HFFc6 (cell line): ENCODE measurements at places on chromosomes 2 and 18.

DNA sequence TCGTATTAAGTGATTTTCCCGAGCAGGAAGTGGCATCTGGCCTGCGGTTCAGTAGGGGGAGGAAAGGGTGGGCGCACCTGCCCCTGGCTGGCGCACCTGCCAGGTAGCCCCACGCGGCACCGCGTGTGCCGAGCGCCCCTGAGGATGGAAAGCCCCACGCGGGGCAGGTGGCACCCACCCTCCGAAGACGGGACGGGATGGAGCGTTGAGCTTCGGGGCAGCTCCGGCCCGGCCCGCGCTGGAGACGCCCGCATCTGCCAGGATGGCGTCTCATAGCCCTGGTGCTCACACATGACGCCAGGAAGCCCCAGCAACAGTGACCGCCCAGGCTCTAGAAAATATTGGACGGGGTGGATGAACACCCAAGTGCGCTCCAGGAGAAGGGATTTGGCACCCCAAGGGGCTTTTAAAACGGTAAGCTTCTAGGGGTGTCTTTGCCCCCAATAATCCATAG lies 2.5 kb upstream of the NFATC1 start:
- DNase-seq = no peak

- DNase-seq = no peak
These were observed 155.5 kb downstream of the CTIF start for GRCh38 chr18:48694295-48694694.

DNA sequence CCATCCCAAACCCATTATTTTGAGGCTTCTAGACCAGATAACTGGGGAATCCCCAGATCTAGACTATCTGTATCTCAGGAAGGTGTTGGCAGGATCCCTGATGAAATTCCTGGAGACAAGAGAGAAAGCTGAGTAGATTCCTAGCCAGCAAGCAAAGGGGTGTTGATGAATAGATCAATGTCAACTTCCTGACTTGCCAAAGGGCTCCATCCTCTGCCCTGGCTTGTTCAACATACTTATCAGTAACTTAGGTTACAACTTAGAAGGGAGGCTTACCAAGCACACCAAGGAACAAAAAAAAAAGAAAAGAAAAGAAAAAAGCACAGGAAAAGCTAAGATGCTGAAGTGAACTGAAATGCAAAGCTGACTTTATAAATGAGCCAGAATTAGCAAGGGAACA lies 53.3 kb downstream of the TNS1 start:
- DNase-seq = no peak

GRCh38 chr2:157831573-157832315 lies 44.4 kb downstream of the ACVR1 start:
- DNase-seq = no peak

DNA sequence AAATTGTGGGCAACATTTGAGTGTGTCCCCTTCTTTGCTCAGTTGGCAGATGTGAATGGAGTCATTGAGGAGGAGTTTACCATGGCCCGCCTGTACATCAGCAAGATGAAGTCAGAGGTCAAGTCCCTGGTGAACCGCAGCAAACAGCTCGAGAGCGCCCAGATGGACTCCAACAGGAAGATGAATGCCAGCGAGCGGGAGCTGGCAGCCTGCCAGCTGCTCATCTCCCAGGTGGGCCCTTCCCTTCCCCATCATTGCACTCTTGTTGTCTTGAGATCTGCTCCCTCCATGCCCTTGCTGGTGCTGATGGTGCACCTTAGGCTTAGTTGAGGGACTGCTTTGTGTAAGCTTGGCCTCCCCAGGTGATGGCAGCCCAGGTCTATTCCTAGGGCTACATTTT lies 47.5 kb upstream of the LYPD6B start:
- no peak for DNase-seq

- DNase-seq = no peak
These were observed 54.0 kb upstream of the OTX1 start for GRCh38 chr2:62996534-62997186.

DNA sequence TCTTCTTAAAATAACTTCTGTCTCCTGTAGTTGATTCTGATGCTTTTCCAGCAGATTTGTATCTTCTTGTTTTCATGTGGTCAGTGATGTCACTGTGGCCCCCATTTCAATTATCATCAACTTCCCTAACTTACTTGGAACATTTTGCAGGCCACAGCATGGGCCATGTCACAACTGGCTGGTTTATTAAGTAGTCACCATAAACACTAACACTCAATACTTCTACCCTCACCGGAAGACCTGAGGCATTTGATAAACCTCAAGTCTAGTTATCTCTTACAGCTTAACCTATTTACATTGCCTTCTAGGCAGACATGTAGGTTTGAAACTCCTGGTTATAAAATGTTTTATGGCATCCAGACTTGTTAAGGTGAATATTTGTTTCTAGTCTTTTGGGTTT lies 37.4 kb upstream of the PROKR1 start:
- no peak for DNase-seq

DNA sequence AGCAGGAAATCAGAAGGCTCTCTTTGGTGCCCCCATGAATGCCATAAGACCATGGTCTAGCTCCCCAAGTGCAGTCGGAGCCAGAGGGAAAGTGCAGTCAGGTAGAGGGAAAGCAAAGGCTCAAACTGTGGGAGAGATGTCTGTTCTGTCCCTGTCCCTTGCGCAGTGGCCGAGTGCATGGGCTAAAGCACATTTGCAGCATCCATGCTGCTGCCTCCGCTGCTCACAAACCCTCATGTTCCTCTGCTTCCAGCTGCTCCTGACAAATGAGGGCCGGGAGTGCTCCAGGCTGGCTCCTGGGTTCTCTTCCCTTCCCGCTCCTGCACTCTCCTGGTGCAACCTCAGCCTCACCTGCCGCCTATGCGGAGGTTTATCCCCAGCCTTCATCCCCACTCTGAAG lies 34.2 kb downstream of the SCTR start:
- DNase-seq = no peak

DNA sequence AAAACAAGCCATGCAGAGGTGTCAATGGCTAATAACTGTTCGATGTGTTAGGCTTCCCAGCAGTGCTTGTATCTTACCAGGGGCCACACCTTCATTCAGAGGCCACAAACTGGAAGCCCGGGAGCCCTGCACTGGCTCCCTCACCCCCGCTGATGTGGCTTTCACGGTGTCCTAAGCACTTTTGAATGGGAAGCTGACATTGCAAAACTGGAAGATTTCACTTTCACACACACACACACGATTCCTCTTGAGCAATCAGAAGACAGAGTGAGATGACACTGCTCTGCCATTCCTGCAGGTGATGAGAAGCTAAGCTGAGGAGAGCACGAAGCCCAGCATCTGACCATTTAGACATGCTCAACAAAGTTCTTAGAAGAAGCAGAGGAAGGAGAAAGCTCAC lies 8.6 kb upstream of the ZNF407 start:
- no peak for DNase-seq

DNA sequence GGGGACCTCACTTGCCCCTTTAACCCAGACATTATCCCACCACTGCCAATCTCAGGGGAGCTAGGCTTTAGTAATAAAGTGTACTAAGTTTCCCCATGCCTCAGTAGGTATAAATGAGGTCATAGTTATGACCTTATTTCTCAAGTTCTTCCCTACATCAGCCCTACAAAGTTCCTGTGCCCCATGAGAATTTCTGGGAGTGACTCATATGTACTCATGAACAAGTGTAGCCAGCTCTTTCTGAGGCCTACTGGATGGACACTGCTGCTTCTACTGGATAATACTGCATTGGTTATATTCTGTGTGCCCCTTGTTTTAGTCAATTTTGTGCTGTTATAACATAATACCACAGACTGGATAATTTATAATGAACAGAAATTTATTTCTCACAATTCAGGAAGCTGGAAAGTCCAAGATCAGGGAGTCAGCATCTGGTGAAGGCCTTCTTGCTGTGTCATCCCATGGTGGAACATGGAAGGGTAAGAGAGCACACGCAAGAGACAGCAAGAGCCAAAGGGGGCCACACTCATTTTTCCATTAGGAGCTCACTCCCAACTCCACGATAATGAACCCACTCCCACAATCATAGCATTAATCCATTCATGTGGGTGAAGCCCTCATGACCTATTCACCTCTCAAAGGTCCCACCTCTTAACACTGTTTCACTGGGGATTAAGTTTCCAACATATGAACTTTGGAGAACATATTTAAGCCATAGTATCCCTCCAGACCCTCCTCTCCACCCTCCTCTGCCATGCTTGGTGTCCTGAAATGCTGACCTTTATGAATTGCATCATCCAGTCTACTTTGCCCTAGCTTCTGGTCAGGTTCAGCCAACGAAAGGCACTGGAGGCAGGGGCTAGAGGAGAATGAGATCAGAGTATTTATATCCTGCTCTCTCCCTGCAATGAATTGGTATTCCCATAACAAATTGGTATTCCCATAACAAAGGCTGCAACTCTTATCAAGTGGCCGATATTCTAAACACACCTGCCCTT lies 25.4 kb upstream of the ST3GAL5 start:
- DNase-seq = peak; percentile 8
